ENCODE measurements at places on chromosomes 5 and 9.

- DNase-seq = no peak
Observed at GRCh38 chr5:12384005-12384404, 479.8 kb upstream of the CTNND2 start.

GRCh38 chr5:116380621-116381020 lies 194.0 kb downstream of the SEMA6A start:
- DNase-seq = no peak

GRCh38 chr5:161263191-161263590 lies 283.3 kb downstream of the GABRB2 start:
- DNase-seq = no peak

- DNase-seq = no peak
Observed at GRCh38 chr5:81426359-81427030, 32.6 kb upstream of the ACOT12 start.

GRCh38 chr9:11064909-11065308 lies 452.1 kb upstream of the PTPRD start:
- DNase-seq = no peak

DNA sequence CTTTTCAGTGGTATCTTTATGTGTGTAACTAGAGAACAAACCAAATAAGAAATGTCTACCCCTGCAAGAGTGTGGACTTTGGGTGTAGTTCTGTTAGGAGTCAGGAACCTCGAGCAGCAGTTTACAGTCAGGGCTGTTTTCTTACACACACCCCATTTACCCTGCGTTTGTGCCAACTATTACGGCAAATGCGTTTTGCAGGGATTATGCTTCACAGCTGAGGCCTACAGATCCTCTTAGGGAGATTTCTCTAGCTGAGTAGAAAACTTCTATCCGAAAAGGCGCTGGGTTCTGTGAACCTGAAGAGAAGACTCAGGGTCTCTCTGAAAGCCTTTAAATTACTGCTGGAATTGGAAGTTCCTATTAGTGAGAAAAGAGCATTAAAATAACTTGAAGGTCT lies 51.4 kb downstream of the ACER2 start:
- DNase-seq = no peak

DNA sequence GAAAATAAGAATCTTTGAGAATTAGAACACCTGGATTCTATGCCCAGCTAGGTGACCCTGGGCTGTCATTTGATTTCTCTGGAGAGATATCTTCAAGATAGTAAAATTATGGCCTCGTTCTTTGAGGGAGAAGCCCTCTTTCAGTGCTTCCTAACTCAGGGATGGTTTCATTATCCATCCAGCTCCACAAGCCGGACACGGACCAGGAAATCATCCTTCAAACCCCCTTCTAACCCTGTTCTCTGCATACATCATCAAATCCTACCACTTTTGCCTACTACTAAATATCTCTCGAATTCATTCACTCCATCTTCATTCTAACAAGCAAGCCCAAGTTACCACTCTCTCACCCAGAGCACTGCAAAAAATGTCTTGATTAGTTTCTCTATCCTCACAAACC lies 57.2 kb downstream of the MAPKAP1 start:
- no peak for DNase-seq
